ENCODE measurements at places on chromosomes 4 and X. TPM values are rescaled to one million over a fixed set of nuclear protein-coding genes. Genes with fewer than 3 reads are reported as not detected.

The CCSER1 gene
- polyA plus RNA-seq: 20.7 TPM

The FGFR3 gene
- polyA plus RNA-seq: 92.6 TPM

The NDST3 gene
- polyA plus RNA-seq: 3.0 TPM

The SPANXC gene
- not detected for polyA plus RNA-seq

The GCNA gene
- 1.7 TPM for polyA plus RNA-seq

The CC2D2A gene
- polyA plus RNA-seq: 57.5 TPM

The NRK gene
- 17.7 TPM for polyA plus RNA-seq

The HMX1 gene
- polyA plus RNA-seq: not detected

The SYTL5 gene
- 2.6 TPM for polyA plus RNA-seq

DNA sequence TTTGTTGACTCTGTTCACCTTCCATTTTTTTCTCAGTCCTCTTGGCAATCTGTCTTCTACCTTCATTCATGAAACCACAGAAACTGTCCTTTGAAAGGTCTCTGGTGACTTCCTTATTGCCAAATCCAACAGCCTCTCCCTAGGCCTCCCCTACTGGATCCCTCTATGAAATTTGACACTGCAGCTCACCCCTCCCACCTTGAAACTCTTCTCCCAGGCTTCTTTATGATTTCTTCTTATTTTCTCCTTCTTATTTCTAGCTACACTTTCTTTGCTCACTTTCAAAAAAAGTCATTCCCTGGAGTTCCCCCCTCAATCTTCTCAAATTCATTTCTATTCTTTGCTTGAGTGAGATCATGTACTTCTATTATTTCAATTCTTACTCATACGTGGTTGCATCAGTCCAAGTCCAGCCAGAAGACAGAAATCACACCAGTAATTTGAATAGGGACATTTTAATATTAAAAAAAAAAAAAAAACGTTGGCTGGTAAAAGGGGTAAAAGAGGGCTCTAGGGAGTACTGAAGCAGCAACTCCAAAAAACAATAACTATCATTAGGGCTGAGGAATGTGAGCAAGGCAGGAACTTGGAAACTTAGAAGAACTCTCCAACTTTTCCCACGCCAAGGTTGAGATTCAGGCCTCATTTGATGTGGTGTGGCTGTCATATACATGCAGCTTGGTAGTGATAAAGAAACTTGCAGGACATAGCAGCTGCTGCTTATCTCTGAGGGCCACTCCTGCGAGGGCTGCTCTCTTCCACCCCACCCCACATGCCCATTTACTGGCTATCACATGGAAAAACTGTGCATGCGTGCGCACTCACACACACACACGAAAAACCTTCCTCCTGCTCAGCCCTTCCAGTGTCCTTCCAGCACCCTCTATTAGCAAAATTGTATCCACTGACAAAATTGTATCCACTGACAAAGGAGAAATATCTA lies 169.8 kb upstream of the GALNT7 start:
- DNase-seq: no peak

DNA sequence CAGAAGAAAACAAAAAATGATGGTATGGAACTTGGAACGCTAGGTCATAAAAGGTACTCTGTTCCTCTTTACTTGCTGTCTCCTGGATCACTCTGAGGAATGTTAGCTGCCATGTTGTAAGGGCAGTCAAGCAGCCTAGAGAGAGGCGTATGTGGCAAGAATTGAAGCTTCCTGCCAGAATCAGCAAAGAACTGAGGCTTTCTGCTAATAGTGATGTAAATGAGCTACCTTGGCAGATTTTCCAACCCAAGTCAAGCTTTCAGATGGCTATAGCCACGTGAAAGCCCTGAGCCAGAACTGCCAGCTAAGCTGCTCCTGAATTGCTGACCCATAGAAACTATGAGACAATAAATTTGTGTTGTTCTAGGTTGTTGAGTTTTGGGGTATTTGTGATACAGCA lies 38.7 kb downstream of the AASDH start:
- no peak for DNase-seq

DNA sequence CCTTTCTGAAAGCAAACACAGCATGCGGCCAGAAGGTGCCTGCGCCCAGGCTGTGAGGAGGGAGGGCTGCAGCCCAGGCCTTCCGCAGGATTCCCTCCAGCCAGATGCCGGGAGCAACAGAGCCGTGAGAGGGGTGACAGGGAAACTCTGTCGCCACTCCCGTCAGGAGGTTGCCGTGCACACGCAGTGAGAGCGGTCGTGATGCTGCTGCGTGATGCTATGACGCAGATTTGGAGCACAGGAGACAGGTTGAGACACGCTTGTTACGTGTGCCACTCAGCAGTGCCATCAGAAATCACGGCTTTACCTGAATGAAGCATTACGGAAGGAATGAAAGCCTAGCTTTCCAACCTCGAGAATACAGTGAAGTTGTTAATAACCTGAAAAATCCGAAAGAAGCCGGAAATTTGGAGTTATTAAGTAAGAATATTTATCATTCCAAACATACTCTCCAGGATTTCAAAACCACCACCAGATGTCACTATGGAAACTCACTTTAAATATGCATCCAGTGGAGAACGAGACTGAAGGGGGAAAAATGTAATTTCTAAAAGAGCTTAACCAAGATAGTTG lies 54.4 kb downstream of the FAT1 start:
- no peak for DNase-seq

DNA sequence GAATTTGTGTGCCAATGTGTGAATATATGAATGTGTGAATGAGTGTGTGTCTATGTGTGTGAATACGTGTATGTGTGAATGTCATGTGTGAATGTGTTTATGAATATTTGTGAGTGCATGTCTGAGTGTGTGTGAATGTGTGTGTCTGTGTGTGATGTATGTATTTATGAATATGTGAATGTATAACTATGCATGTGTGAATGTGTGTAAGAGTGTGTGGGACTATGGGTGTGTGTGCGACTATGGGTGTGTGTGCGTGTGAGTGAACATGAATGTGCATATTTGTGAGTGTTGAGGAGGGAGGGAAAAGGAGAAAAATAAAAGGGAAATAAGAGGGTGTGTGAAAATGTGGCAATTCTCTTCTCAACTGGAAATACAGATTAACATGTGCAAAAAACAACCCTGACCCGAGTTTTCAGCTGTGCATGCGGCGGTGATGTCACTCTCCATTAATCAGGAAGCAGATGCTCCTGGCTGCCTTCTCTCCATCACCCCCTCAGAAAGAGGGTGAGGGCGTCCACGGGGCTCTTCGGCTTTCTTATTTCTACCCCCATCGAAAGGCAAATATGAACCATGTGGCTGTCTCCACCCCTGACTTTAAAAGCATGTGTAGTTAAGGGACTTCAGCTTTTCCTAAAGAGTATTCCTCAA lies 219.8 kb downstream of the MAML3 start:
- no peak for DNase-seq

DNA sequence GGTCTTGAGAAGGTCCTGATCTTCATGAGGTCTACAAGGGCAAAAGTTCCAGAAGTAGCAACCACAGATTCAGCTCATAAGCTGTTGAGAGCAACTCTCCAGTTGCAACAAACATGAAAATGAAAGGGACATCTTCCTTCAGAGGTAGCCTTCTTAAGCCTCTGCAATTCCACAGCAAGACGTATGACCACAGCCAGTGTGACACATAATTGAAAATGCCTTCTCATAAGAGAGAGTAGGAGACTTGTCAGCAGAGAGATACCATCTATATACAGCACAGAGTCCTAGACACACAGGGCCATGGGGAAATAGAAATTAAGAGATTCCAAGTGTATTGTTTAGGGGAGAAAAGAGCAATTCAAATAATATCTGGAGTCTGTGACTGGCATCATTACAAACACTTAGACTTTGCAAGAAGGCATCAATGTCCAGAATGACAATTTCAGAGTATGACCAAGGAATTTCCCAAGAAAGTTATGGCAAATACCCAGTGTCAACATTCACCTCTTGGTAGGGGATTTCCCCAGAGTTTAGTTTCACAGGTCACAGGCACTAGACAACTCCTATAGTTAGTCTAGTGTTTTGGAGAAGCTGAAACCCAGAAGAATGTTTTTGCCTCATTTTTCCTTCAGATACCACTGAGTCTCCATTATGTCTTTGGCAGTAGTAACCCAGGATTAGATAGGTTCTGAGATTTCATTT lies 340.3 kb downstream of the ZNF674 start:
- DNase-seq: no peak

GRCh38 chrX:129553619-129554288 lies 13.7 kb downstream of the OCRL start:
- DNase-seq: no peak

DNA sequence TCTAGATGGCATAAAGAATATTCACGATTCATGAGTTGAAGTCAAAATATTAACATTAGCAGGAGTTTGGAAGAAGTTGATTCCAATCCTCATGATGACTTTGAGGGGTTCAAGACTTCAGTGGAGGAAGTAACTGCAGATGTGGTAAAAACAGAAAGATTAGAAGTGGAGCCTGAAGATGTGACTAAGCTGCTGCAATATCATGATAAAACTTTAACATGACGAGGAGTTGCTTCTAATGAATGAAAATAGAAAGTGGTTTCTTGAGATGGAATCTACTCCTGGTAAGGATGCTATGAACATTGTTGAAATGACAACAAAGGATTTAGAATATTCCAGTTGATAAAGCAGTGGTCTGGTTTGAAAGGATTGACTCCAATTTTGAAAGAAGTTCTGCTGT lies 70.1 kb upstream of the TMLHE start:
- DNase-seq: no peak

GRCh38 chr4:13329963-13330362 lies 154.2 kb downstream of the RAB28 start:
- no peak for DNase-seq

DNA sequence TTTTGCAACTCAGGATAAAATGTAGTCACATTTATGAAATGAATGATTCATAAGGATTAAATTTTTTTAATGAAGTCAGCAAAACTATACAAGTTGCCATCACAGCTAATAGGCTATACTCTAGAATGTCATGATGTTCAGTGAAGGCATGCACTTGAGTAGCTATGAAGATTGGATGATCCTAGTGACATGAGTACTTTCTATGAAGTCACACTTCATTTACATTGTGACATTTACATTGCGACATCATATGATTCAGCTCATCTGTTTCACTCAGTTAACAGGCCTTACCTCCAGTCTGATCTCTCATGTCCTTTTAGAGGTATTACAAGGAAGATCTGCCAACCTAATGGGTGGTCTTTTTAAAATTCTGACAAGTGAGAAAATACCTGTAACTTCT lies 82.7 kb upstream of the FGF13 start:
- no peak for DNase-seq

- DNase-seq: no peak
These were observed 694.4 kb upstream of the POU3F4 start for GRCh38 chrX:82813671-82814078.

DNA sequence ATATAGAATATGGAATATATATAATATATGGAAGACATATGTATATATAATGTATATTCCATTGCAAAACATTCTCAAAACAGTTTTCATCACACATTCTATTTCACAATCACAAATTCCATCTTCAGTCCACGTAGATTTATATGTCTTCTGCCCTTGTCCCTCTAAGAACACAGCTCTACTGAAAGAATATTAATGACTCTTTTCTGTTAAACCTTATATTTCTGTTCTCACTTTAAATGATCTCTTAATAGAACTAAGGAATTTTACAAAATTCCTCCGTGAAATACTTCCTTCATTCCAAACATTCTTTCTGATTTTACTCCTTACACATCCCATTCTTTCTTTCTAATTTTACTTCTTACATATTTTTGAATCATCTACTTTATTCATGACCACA lies 1043.1 kb upstream of the PABPC4L start:
- DNase-seq: no peak

- DNase-seq: no peak
These were observed 197.4 kb downstream of the PTTG2 start for GRCh38 chr4:38157592-38157991.

- no peak for DNase-seq
These were observed 1242.9 kb downstream of the C4orf33 start for GRCh38 chr4:130338851-130339250.

- DNase-seq: no peak
These were observed 131.9 kb downstream of the FHIP1A start for GRCh38 chr4:151540728-151541388.

DNA sequence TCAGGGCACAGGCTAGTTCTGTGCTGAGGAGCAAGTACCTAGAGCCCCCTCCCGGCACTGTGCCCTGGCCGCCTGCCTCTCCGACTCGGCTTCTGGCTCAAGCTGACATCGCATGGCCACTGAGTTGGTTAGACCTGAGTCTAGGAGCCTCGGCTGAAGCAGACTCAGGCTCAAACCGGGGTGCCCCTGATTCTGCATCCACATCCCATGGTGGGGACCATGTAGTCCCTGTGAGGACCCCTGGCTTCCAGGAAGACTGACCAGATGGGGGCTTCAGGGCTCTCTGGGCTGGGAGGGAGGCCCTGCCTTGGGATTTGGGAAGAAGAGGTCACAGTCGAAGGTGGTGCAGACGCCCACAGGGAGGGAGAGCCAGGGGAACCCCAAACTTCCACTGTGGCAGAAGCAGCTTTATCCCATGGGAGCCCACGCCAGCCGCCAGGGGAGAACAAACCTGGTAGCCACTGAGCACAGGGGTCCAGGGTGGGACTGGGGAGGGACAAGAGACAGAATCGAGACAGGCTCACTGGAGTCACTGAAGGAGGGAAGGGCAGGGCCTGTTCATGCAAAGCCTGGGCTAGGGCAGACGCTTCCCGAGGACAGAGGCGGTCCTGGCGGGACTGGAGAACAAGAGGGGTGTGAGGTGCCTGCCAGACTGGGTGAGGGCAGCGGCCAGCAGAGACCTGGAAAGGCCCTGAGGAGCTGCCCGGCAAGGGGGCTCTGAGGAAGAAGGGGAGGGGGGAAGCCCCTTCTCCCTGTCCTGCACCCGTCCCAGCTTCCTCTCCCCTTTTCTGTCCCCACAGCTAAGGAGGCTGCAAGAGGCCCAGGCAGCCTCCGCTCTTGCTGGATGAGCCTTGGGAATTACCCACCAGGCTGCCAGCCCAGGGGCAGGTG lies 1.1 kb downstream of the PDE6B start:
- no peak for DNase-seq

- no peak for DNase-seq
These were observed 6.5 kb downstream of the TEX13D start for GRCh38 chrX:124338733-124339514.

DNA sequence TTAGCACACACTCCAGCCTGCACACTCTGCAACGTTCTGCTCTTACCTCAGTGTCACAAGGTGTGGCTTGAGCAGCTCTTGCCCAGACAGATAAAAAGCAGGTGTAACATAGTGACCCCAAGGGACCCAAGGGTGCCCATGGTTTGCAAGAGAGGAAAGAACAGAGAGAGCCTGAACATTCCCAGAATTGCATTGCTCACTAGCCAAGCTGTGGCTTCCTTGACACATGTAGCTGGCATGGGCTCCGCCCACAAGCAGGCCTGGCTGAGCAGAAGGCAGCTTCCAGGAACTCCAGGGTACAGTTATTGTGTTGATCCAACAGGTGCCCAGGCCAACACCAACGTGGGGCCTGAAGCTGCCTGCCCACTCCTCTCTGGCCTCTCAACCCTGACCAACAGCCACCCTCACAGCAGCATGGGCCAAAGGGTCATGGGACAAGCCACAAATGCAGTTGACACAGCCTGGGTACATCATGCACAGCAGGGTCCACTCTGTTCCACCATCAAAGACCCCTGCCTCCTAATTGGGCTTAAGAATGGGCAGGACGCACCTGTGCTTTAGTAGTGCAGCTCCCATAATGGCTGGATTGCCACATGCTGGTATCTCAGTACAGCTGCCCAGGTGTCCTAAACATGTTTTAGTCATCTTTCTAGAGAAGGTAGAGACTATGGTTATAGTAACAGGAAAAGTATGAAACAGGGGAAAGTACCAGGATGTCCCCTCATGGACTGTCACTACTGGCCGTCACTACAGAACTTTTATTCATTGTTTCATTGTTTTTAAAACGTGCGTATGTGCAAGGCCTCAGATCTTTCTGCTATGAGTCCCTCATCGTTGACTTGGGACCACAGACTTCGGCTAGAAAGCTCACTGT lies 73.7 kb upstream of the ACSL1 start:
- DNase-seq: no peak

GRCh38 chr4:157942017-157942416 lies 230.8 kb downstream of the GASK1B start:
- DNase-seq: no peak

Measured in right renal pelvis (tissue), 4 donors.